ENCODE measurements at places on chromosomes 1 and 21.

DNA sequence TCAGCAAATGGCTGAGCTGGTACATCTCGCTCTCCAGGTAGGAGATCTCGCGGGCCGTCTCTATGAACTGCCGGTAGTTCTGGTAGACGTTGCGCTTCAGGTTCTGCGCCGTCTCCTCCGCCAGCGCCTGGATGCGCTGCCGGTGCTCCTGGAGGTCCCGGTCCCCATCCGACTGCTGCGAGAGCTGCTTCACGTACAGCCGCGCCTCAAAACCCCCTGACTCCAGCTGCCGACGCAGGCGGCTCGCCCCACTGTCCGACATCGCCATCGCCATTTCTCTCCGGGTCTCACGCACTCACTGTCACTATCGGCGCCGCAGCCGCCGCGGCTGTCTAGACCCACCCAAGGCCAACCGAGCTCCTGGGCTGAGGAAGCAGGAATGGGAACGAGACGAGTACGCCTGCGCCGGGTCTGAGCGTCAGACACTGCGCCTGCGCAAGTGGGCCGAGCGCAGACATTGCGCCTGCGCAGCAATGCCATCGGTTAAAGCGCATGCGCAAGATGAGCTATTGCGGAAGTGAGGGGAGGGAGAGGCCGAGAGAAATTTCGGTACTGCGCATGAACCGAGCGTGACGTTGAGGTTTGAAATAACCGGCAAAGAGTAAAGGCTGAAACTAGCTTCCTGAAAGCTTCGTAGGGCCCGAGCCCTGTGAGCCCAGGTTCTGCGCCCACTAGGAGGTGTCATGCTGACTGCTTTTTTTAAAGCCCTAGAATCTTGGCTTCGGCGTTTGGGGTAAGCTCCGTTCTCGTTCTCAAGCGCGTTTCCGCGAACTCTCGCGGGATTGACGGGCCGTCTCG is at the start of gene EXOC8:
Gene EXOC8, minus strand, starts transcription at position 381 of the 798 bp plus-strand sequence. Its CDS starts 107 bp downstream, at position 274.
- DNase-seq = peak; percentile 100

GRCh38 chr1:109267743-109268300 is 15.1 kb downstream of the PSRC1 start:
- no peak for DNase-seq

DNA sequence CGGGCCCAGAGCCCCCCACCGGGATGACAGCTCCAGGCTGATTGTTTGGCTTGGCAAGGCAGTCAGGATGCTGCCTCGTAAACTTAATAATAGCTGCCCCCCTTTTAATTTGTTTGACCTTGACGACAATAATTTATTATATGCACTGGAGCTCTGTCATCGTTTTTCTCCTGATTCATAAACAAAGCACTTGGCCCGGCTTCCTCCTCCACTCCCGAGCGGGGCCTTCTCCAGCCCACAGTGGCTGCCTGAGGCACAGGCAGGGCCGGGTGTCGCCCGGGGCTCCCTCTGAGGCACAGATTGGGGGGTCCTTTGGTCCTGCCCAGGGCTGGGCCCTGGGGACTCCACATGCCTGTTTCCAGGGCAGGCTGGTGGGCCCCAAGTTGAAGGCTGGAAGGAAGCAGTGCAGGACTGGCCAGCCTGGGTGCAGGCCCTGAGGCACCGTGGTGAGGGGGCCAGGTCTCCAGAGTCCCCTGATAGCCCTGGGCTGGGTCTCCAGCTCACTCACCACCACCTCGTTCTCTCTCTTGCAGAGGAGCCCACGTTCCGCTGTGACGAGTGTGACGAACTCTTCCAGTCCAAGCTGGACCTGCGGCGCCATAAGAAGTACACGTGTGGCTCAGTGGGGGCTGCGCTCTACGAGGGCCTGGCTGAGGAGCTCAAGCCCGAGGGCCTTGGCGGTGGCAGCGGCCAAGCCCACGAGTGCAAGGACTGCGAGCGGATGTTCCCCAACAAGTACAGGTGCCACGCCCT is 52.0 kb upstream of the ARHGEF16 start:
- no peak for DNase-seq

- no peak for DNase-seq
These were observed 51.5 kb downstream of the ATP5PO start for GRCh38 chr21:33864150-33864549.

- no peak for DNase-seq
These were observed 55.6 kb downstream of the KLHDC7A start for GRCh38 chr1:18536356-18536755.

GRCh38 chr1:113784104-113784779 is 25.0 kb upstream of the PHTF1 start:
- DNase-seq = no peak

DNA sequence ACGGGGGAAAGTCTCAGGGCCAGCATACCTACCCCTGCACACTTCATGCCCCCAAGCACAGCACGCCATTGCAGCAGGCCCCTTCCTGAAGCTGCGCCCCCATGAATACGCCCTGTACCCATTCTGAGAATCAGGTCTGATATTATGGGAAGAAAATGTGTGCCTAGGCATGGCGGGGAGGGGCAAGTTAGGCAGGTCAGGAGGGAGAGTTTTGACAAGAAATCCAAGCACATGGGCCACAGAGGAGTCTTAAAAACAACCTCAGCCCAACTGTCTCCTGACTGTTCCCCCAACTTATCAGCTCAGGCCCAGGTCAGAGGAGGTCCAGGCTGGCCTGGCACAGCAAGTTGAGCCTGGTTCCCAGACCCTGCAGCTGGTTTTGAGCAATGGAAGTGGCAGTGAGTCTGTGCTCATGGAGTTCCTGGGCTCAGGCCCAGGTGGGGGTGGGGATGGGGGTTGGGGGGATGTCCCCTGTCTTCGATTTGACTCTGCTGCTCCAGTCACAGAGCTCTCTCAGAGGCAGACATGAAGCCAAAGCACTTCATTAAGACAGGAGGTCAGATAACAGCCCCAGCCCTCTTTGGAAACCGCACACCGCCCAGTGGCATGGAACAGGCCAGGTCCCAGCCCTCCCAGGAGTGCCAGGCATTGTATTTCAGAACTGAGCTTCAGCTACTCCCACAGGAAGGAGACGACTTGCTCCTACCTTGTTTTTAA is 20.6 kb upstream of the BCAR3 start:
- no peak for DNase-seq

GRCh38 chr1:233367057-233367803 is 39.7 kb downstream of the MAP3K21 start:
- DNase-seq = no peak
